ENCODE measurements at places on chromosomes 2 and 18.

- no peak for DNase-seq
These were observed 4.8 kb upstream of the PDIA6 start for GRCh38 chr2:10817413-10817812.

- no peak for DNase-seq
These were observed 201.8 kb downstream of the EPHA4 start for GRCh38 chr2:221370076-221370856.

DNA sequence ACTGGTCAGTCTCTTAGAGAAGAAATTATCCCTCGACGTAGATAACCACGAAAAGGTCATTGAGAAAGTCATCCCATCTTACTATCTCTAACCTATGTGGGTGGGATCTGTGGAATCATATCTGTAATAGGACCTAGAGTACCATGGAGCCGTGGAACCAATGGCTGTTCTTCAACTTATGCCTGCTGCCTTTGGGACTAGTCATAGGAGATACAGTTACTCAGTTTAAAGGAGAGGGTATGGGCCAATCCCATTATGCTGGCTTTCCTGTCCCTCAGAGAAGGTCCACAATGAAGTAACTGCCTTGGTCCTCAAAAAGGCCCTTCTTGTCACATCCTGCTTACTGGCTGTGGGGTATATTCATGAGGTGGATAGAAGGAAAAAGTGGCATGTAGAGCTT, 77.5 kb downstream of the FEZ2 start:
- DNase-seq = no peak

DNA sequence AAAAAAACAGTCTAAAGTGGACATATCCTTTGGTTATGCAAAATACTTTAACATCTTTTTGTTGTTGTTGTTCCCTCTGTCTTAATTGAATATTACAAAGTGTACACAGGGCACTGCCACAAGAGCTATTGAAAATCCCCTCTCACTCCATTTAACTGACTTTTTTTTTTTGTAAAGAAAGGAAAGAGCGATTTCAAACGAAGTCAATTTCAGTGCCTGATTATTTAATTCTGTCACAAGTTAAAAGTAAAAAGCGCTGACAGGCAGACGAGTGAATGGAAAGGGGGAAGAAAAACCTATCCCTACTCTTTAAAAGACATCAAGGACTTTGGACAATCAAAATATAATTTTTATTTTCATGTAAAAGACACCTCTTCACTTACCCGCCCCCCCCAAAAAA, 1.9 kb downstream of the FIGN start:
- DNase-seq = no peak

DNA sequence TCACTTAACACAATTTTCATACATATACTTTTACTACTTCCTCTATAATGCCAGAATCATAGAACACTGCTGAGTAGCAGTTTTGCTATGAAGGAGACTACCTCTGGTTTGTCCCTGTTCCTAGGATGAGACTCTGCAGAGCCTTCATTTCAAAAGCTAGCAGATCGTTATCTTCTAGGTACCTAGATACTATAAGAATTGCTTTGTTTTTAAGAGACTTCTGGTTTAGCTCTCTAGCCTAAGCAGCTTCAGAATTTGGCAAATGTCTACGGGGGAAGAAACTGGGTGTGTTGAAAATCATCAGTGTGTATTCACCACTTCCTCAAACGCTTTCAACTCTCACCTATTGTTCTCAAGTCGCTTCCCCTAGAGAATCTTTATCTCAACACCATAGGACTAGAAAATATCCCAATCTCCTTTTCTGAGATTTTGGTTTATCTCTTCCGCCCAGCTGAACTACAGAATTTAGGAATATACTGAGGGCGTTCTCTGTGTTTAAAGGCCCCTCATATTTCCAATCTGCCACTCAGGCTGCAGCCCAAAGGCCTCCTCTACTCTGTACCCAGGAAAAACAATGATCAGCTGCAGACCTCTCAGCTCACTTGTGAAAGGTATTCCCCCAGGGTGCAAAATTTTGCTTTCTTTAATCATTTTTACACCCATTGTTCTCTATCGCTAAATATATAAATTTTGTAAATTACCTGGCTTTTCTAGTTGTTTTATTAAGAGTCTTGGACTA, 28.7 kb downstream of the SMAD2 start:
- no peak for DNase-seq

DNA sequence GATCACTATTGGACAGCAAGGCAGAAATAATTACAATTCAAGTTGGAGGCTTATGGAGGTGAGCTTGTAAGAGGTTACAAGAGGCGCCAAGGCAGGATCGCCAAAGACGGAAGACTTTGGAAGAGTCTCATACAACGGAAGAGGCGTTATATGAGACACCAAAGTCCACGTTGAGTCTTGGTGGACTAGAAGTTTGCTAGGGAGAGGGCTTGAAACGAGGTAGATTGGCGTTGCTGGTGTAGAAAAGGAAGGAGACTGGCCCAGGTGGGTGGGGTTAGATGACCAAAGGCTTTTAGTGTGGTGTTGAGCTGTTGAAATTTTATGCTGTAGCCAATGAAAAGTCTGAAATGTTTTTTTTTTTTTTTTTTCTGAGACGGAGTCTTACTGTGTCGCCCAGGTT, 1.4 kb downstream of the MSH2 start:
- DNase-seq = no peak

DNA sequence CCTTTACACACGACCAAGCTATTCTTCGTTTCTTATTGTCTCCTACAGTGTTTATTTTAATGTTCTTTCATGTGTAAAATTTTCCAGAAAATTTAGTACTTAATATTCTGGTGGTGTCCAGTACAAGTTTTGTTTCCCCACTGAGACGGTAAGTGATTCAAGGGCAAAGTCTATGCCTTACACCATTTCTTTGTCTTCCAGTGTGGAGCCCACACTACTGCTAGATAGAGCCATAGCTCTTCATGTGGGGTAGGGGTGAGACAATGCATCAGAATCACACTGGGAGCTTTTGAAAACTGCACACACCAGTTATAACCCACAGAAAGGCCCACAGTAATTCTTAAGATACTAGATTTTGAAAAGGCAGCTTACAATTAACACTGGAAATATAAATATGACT, 125.6 kb downstream of the TDRD15 start:
- DNase-seq = no peak

DNA sequence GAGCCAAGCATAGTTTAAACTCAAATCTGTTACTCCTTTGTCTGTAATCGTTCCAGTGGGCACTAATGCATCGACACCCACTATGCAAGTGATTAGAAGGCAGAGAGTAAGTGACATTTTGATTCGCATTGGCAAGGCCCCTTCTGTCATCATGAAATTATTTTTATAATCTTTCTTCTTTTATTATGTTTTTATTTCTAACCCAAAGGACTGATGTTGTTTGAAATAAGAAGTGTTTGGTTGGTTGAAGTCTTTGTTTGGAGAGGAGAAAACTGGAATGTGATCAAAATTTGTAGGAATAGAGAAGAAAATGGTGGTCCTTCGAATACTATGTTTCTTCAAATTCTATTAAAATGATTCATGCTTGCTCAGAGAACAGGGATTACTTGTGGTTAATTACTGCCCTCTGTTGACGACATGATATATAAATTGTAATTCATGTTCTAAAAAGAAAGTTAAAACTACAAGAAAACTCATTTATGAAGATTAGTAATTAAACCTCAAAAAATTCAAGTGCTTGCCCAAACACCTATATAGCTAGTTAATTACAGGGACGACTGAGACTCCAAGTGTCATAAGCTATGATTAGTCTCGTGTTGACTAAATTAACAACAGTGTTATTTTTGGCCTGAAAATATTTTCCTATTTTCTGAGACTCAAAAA, 26.4 kb upstream of the TFPI start:
- no peak for DNase-seq

- no peak for DNase-seq
These were observed 18.7 kb upstream of the DHRS9 start for GRCh38 chr2:169050476-169051240.

DNA sequence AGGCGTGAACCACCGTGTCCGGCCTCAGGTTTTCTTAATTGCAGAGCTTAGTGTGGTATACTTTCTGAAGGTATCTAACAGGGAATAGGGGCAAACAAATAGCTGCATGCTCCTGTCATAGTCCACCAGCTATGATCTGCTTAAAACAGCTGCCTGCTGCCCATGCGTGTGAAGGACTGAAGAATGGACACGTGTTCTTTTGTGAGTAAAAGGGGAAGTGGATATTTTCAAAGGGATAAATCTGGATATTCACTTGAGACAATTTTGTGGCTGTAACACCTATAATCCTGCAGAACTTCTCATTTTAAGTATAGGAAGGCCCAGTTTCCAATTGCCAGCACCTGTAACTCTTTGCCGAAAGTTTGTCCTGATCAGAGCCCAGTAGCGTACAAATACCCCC, 44.7 kb downstream of the TRPM8 start:
- no peak for DNase-seq

Data from frontal cortex (tissue), 4 donors.